ENCODE measurements at places on chromosomes 2 and 18.

DNA sequence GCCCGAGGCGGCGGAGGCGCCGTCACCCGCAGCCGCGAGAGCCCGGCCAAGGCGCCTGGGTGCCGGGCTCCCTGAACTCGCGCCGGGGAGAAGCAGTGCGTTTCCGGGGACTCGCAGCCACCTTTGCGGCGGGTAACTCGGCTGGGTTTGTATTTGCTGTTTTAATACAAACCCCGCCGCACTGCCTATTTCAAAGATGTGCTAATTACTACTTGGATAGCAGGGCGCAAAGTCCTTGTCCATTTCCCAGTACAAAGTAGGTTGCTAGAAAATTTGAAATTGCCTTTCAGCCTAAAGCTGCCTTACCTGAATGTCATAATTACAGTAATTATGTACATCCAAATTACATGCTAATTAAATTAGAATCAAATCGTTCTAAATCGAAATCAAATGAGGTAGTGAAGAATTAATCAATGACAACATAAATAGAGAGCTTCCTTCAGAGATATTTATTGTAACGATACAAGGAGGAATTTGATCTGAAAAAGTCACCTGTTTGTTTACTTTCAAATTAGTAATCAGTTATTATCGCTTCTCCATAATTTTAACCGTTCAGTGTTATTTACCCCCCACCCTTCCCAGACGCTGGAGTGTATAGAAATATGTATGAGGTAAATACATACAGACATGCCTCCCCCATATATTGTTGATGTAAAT lies 8.1 kb downstream of the SP9 start:
- DNase-seq, result no peak

GRCh38 chr2:134370655-134371445 lies 117.0 kb downstream of the MGAT5 start:
- DNase-seq, result peak; percentile 38

DNA sequence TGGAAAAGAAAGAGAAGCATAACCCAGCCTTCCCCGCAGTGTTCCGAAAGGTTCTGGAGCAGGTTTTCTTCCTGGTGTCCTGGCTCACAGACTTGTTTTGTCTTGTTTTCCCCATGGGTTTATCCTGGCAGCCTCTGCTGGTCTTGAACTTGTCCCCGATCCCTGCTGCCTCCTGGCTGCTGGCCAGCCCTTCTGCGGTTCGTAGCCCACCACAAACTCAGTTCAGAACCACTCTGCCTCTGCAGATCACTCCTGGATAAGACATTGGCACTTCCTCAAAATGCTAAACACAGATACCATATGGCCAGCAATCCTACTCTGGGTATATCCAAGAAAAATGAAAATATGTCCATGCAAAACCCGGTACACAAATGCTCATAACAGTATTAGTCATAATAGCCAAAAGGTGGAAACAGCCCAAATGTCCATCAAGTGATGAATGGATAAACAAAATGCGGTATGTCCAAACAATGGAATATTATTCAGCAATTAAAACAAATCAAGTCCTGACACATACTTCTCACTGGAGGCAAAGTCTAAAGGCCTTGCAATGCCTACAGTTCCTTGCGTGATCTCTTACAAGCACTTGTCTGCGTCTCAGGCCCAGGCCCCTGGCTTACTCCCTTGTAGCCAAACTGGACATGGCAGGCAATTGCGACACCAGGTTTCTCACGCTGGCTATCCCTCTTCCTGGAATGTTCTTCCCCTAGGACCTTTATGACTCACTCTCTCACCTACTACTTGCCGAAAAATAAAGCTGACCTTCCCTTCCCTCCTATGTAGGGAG lies 28.0 kb upstream of the ARHGEF4 start:
- peak; percentile 99 for DNase-seq

GRCh38 chr2:212227755-212228154 lies 310.8 kb downstream of the ERBB4 start:
- DNase-seq, result peak; percentile 95

GRCh38 chr2:42448163-42448562 lies 45.6 kb downstream of the KCNG3 start:
- no peak for DNase-seq

DNA sequence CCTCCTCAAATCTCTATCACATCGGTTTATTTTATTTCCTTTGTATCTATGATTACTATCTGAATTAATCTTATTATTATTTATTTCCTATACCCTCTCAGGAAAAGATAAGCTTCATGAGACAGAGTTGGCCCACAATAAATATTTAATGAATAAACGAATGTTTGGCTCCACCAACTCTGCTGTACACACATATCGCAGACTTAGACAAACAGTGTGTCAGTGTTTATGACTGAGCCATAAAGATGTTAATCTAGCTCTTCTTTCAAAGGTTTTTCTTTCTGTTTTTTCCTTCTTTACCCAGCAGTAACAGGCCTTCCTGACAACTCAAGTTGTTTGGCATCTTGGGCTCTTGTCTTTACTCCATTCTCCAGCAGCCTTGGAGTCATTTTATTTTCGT lies 329.5 kb downstream of the CDH2 start:
- DNase-seq, result no peak

DNA sequence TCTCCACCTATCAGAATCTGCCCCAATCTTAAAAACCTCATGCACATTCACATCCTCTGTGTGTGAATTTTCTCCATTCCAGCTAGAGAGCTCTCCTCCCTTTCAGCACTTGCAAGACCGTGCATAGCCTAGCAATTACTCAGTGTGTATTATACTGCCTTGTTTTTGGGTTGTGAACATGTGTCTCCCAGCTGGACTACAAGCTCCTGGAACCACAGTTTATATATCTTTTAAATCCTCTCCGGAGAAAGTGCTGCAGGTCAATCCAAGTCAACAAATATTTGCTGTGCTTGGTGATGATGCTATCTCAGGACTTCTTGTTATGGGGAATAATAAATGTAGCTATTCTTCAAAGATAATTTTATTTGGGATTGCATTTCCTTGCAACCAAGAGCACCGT lies 58.2 kb upstream of the MEX3C start:
- no peak for DNase-seq

DNA sequence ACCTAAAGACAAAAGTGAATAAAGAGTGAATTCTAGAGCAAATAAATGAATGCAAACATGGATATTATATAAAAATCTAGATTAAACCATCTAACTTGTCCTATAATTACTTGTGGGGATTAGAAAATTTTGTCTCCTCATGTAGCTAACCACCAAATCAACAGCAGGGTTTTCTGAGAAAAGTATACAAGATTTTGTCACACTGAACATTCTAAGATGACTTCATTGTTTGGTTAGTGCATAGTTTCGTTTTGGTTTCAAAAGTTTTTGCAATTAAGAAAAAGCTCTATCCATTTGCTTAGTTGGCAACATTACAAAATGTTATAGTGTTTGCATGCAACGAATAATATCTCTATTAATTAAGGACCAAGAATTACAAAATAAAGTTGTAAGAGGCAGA lies 125.0 kb downstream of the LRP2 start:
- no peak for DNase-seq

- no peak for DNase-seq
Observed at GRCh38 chr18:72233106-72233505, 311.0 kb downstream of the CBLN2 start.

GRCh38 chr2:160411167-160411566 lies 82.4 kb downstream of the RBMS1 start:
- DNase-seq, result peak; percentile 85

DNA sequence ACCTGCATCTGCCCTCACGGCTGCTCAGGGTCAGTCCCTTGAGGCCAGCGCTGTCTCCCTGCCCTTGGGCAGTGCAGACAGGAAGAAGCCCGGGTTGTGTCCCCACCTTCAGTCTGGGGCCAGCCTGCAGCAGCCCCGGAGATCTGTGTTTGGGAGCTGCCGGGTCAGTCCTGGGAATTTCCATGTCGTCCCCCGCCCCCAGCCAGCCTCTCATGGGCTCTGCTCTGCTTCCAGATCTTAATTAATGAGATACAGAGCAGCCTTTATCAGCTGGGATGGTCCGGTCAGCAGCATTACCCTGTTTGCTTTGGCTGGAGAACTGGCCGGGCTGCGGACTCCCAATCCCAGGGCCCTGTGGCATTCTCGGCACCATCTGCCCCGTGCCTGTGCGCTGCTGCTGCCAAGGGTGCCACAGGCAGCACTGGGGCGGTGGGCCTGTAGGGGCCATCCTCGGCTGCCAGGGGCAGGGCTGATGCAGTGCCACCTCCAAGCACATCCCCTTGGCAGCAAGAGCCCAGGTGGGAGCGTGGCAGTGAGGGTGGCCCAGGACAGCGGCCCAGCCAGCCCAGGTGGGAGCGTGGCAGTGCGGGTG lies 2.4 kb downstream of the BOK start:
- DNase-seq, result no peak

DNA sequence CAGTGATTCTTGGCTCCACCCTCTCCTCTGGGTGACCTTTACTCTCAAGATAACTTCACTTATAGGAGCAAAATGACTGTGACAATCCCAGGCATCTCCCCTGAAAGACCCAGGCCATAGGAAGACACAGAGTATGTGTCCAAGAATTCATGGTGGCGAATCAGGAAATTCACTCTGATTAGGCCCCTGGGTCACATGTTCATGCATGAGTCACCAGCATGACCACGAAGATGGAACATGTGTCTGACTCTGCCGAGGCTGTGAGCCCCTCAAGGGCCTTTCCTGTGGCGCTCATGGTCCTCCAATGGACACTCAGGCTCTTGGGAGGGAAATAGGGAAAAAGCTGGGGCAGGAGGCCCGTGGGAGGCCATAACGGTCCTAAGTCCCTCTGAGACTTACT lies 74.0 kb upstream of the TEX51 start:
- no peak for DNase-seq

DNA sequence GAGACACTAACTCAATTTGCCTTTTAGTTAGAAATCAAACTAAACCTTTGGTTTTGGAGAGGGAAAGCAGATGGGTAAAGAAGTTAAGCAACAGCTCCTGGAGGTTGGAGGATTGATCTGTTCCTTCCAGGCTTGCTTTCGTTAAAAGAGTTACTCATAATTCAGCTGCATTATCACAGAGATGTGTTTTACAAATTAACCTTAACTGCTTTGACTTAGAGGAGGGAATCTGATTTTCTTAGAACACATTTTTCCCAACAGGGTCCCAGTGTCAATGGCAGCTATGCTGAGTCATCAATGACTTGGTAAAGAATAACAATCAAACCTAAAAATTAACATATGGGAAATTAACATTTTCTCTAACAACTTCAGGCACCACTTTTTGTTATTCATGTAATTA lies 113.4 kb downstream of the COPS8 start:
- no peak for DNase-seq

GRCh38 chr18:50862401-50862800 lies 16.5 kb upstream of the ME2 start:
- DNase-seq, result no peak
